Vagina (tissue), 2 donors: ENCODE measurements at places on chromosomes 16 and 17.

DNA sequence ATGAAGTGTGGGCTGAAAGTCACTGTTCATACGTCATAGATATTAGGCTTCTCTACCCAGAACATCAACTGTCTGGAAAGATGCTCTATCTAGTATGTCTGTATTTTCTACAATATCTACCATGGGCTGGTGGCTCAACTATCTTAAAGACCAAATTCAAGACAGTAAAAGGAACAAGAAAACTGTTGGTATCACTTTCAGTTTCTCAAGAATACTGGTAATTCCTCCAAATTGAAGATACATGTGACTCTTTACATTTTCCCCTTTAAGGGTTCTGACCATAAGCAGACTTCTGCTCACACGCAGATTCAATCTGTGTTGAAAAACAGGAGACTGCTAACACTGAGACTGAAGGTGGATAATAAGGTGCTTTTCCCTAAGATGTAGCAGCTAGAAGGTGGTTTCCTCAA, 24.2 kb downstream of the XPO6 start:
- no peak for DNase-seq

- DNase-seq: no peak
Measured at GRCh38 chr17:81995463-81996231, 18.2 kb downstream of the ASPSCR1 start.

DNA sequence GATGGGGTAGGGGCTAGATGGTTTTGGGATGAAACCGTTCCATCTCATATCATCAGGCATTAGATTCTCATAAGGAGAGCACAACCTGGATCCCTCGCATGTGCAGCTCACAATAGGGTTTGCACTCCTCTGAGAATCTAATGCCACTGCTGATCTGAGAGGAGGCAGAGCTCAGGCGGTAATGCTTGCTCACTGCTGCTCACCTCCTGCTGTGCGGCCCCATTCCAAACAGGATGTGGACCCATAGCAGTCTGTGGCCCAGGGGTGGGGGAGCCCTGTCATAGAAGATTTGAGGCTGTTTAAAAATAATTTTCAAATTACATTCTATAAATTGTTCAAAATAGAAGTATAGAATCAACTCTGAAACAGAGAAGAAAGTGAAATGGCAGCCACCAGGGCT, 50.8 kb downstream of the PHKB start:
- DNase-seq: no peak

GRCh38 chr16:62967611-62968010, 931.4 kb upstream of the CDH8 start:
- no peak for DNase-seq

GRCh38 chr17:66441101-66441661, 138.8 kb downstream of the PRKCA start:
- DNase-seq: no peak

DNA sequence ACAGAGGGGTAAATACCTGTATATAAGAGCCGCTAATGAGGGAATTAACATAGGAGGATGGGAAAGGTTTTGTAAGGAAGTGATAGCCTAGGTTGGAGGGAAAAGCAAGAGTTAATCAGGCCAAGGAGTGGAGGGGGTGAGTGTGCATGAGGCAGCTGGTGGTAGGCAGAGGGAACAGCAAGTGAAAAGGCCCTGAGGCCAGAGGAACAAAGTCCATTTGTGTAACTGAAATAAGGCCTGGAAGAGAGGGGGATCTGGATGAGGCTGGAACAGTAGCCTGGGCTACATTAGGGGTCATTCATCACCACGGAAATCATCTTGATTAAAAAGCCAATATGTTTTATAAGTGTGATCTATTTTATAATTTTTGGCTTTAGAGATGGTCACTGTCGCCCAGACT, 45.7 kb downstream of the FZD2 start:
- DNase-seq: no peak

GRCh38 chr17:44384823-44385286, 4.6 kb downstream of the ITGA2B start:
- no peak for DNase-seq

- DNase-seq: peak; percentile 22
Measured at GRCh38 chr16:50838165-50838564, 96.3 kb downstream of the CYLD start.

GRCh38 chr17:50881182-50881581, 15.0 kb upstream of the TOB1 start:
- no peak for DNase-seq

DNA sequence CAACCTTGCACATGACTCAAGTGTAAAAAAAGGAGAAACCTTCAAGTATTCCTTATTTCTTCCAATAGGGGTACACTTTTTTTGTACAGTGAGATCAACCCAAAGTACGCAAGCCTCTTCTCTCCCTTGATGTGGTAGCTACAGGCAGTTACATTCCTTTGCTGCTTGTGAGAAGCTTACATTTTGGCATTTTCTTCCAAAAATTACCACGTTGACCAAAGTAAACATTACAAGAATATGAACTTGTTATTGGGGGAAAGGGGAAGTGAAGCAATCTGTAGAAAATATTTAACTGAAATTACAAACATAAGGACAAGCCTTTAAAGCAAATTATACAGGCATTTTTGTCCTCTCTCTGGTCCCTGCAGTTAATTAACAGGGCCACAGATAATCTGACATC, 97.0 kb upstream of the TOB1 start:
- no peak for DNase-seq

DNA sequence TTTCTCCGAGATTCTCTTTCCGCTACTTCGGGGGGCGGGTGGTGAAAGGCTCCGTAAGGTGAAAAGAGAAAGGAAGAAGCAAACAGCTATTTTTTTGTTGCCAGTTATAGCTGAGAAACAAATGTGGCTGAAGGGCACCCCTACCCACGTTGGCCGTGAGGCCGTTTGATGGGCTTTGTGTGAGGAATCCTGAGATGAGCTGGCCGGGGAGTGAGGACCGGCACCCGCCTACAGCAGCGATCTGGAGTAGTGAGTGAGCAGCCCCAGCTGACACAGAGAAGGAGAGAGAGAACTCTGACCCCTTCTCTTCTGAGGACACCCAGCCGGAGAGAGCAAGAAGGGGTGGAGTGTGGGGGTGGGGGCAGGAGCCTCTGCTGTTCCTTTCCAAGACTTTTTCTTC, 5.6 kb downstream of the JPH3 start:
- no peak for DNase-seq

DNA sequence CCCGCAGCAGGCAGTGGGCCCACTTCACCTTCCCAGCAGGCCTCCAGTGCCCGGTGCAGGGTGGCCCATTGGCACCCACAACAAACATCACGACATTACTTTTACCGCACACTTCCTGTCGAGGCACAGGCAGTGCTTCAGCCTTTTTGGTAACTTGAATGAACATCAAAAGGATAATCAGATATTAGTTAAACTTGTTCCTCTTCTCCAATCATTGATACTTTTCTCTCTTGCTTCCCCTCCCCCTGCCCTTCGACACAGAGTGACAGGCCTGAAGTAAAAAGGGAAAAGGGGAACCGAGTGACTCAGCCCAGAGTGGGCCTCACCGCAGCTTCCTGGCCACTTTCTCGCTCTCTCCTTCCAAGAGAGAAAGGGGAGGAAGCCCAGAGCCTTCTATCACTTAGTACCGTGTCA, 507.0 kb downstream of the MAF start:
- DNase-seq: no peak

DNA sequence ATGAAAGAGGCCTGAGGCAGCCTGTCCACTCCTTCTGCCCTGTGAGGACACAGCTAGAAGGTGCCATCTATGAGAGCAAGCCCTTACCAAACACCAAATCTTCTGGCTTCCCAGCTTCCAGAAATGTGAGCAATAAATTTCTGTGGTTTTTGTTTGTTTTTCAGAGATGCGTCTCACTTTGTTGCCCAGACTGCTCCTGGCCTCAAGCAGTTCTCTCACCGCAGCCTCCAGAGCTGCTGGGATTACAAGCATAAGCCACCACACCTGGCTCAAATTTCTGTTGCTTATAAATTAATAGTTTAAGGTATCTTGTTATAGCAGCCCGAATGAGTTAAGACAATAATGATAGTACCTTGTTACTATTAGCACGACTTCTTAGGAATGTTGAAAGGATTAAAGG, 12.5 kb upstream of the SLC16A11 start:
- DNase-seq: no peak

DNA sequence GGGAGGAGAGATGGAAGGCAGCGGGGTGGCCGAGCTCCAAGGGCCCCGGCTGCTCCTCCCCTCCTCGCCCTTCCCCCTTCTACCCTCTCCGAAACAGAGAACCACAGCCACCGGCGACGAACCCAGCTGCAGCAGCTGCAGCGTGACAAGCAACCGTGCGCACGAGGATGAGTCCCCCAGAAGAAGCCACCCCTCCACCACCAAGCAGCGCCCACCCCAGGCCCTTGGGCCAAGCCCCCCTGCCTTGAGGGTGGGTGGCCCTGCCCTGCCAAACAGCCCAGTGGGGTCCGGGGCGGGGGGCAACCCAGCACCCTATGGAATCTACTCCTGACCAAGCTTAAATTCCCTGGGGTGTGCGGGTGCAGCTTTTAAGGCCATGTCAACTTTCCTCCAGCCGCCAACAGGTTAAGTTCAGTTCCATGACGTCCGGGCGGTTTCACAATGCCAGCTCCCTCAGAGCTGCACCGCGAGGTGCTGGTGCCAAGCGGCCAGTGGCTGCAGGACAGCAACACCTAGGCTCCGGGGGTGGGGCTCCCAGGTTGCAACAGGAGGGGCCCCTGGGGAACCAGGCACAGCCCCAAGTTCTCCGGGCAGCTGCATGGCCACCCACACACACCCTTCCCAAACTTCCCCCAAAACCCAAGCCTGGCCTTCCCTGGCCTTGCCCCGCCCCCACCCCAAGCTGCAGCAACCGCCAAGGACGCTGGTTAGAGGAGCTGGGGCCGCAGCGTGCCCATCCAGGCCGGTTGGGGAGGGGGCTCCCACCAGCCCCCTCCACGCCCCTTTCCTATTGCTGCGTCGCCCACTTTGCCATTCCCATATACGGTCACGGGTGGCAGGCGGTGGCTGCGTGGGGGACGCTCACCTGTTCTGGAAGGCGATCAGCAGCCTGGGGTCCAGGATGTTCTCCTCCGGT, 2.0 kb downstream of the CBX4 start:
- no peak for DNase-seq

- DNase-seq: no peak
Measured at GRCh38 chr17:66515974-66516373, 213.6 kb downstream of the PRKCA start.

DNA sequence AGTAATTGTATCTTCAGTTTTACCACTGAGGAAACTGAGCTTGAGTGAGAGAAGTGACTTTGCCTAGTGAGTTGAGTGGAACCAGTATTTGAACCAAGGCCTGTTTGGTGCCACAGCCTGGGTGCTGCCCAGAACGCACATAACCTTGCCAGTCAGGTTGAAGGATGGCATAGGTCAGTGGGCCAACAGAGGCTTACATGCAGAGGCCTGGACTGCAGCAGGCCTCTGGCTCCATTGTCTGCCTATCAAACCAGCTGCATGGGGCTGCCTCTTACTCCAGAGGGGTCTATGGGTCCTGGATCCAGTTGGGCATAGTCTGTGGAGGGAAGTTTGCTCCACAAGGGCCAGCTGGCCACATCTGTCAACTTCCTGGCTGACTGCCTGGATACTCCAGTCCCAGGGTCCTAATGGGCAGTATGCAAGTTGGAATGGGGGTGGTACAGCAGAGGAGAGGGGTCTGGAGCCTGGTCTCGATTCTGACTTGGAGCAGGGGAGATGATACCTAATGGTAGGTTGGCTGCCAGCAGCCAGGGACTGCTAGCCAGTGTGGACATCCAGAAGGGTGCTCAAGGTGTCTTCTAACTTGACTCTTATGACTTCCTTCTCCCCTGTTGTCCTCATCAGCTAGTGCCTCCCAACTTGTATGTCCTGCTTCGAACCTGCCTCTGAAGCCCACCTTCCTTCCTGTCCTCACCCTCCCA, 11.1 kb upstream of the RNF112 start:
- no peak for DNase-seq

GRCh38 chr16:17313085-17313611, 157.6 kb downstream of the XYLT1 start:
- DNase-seq: peak; percentile 93

DNA sequence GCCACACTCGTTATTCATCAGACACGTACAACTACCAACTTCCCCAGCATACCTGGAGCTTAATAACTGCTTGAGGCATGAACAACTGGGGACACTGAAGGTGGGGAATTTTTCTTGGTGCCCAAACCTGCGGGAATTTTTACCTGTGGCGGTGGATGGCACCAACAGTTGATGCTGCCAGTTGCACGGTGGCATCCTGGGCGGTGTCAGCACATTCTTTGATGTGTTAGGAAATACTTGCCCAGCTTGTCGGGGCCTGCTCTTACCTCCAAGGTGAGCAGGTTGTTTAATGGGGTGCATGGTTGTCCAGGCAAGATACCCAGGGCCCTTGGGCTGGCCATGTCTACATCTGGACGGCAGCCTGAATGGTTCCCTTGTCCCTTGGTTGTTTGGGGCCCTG, 79.6 kb downstream of the CRISPLD2 start:
- no peak for DNase-seq

- DNase-seq: no peak
Measured at GRCh38 chr17:49523196-49523595, 28.1 kb downstream of the NGFR start.

- no peak for DNase-seq
Measured at GRCh38 chr17:19645734-19646201, 2.8 kb upstream of the ALDH3A2 start.

DNA sequence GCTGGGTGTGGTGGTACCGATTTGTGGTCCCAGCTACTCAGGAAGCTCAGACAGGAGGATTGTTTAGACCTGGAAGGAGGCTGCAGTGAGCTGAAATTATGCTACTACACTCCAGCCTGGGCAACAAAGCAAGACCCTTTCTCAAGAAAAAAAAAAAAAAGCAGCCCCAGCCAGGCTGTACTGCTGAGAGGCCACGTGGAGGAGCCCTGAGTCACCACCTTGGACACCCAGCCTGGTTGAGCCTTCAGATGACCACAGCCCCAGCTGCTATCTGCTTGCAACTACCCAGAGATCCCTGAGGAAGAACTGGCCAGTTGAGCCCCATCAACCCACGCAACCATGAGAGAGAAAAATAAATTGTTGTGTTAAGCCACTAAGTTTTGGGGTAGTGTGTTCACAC, 23.6 kb upstream of the GPRC5C start:
- no peak for DNase-seq

- DNase-seq: no peak
Measured at GRCh38 chr16:75087375-75087979, 29.1 kb downstream of the LDHD start.

- no peak for DNase-seq
Measured at GRCh38 chr17:62064791-62065563, at the start of gene MED13. TSS of gene MED13 (minus strand) at chr17:62065278. CDS start at chr17:62065205, 73 bp downstream.

- no peak for DNase-seq
Measured at GRCh38 chr17:69696650-69697049, 282.2 kb downstream of the MAP2K6 start.

GRCh38 chr17:45428931-45429338, 3.7 kb downstream of the ARHGAP27 start:
- DNase-seq: no peak
